ENCODE measurements at places on chromosomes 2 and 18.
A peak's percentile ranks its signal among the peaks of the same experiment; 100 is the strongest.

DNA sequence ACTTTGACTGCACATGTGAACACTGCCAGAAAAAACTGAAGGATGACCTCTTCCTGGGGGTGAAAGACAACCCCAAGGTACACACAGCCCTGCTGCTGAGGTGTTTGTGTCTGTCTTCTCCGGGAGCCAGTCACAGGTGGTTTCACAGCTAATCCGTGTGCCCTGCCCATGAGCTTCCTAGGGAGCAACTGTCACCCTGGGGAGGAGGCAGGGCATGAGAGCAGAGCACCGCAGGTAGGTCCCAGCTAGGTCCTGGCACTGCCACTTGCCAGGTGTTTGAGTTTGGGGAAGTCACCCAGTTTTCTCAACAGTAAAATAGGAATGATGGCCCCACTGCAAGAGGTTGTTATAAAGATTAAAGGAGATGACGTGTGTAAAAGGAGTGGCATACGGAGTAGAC is 29.1 kb downstream of the SMYD1 start:
- no peak for DNase-seq

DNA sequence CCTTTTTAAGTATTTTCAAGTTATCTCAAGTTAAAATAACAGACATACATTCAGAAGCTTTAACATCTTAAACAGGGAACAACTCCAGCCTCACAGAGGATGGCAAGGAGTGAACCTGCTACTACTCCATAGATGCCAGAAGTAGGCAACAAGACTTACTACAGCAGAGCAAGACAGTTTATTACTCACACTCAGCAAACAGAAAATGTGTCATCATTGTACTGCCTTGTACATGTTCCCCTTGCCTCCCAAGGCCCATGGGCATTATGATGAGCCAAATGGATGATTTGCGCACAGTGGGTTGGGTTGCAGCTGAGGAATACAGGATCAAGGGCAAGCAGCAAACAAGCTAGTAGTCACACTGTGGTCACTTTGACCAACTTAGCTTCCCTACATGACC is 80.6 kb upstream of the VRK2 start:
- DNase-seq, result peak; percentile 11

DNA sequence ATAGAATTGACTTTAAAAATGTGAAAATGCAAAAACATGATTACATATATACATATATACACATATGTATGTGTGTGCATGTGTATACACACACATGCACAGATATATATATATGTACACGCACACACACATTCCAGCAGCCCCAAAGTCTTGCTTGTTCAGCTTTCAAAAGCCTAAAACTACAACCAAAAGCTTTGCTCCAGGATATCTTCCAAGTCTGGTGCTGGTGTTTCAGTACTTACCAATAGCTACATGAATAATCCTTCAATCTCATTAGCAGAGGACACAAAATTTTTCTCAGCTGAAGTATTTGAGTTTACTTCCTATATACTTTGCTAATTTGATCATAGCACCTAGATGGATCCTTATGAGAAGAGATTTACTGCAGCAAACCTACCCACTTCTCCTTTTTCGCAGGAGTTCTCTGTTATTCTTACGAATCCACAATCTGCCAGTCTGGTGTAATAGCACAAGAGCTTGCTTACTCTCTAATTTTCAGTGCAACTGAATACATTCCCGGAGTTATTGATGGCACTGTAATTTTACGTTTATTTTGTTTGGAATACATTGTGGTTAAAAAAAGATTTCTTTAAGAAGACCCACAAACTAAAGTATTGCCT is 553.3 kb downstream of the ARHGAP15 start:
- DNase-seq, result no peak

- peak; percentile 74 for DNase-seq
Measured at GRCh38 chr2:46983065-46983801, 67.6 kb upstream of the MCFD2 start.

- DNase-seq, result peak; percentile 28
Measured at GRCh38 chr2:235268535-235268934, 225.3 kb upstream of the AGAP1 start.

All from fibroblast of mammary gland (primary cell).